ENCODE measurements at places on chromosomes 11 and 22. TPM values are rescaled to one million over a fixed set of nuclear protein-coding genes. Genes with fewer than 3 reads are reported as not detected.

The RASD2 gene
- total RNA-seq = 0.22 TPM

The DLG2 gene
- 3.5 TPM for total RNA-seq

The STX5 gene
- 37.1 TPM for total RNA-seq

The OR5P2 gene
- total RNA-seq = not detected

The BCO2 gene
- total RNA-seq = 1.5 TPM

The KDM2A gene
- 79.4 TPM for total RNA-seq

The BEST1 gene
- total RNA-seq = 3.8 TPM

The OR51B2 gene
- not detected for total RNA-seq

The SCN4B gene
- total RNA-seq = 0.52 TPM

The BATF2 gene
- 1.4 TPM for total RNA-seq

The SLC22A12 gene
- total RNA-seq = not detected

The SLC6A5 gene
- total RNA-seq = not detected

The DUSP8 gene
- total RNA-seq = 0.39 TPM

The MS4A4A gene
- total RNA-seq = not detected

The RFPL1 gene
- total RNA-seq = not detected

The VPREB3 gene
- total RNA-seq = not detected

The OR1S1 gene
- total RNA-seq = not detected

The C2CD3 gene
- total RNA-seq = 14.8 TPM

The MIOX gene
- not detected for total RNA-seq

The HTR3B gene
- not detected for total RNA-seq

The NXPE2 gene
- total RNA-seq = 0.76 TPM

The PHOX2A gene
- not detected for total RNA-seq

The RAG2 gene
- not detected for total RNA-seq

The CHRM1 gene
- total RNA-seq = not detected

The IFITM1 gene
- 51.7 TPM for total RNA-seq

The ABTB2 gene
- total RNA-seq = 3.0 TPM

The GRAMD1B gene
- total RNA-seq = 7.2 TPM

The CDC42BPG gene
- total RNA-seq = under 0.01 TPM

The GSTT2B gene
- total RNA-seq = 1.7 TPM

The SPTBN2 gene
- 0.43 TPM for total RNA-seq

The FOLR3 gene
- 0.78 TPM for total RNA-seq

The NELL1 gene
- not detected for total RNA-seq

The SCGB1D2 gene
- total RNA-seq = not detected

Data from articular chondrocyte of knee joint (primary cell).